ENCODE measurements at places on chromosomes 7 and 10. TPM values are rescaled to one million over a fixed set of nuclear protein-coding genes. Genes with fewer than 3 reads are reported as not detected.

DNA sequence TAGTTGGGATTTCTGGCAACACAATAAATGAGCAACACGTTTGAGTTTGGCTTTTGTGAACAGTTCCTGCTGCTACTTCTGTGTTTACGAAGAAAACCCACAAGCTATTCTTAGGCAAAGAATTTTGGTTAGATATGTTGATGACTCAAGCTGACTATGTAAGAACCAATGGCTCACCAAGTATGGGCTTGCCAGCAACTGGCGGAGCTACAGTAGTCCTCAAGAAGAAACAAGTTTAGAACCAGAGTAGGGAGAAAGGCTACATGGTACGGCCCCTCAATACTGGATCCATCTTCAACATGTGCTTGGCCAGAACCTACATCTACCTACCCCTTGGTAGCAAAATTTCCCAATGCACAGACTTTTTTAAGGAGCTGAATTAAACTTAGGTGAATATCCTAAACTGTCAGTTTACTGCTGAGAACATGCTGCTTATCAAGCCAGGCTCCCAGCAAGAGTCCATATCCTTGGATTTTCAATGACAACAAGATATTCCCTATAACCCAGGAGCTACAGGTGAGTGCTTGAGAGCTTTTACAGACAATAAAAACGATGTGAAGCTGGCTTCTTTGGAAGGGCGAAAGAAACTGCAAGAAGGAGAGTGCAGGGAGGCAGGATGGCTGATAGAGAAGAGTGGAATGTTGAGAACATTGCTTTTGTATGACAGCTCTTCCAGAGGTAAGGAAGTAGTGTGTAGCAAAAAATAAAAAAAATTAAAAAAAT is 74.3 kb upstream of the ASAH2 start:
- DNase-seq = no peak
- peak overlapping the region; percentile 16 for H3K27ac ChIP-seq
- no peak overlapping the region for H3K4me3 ChIP-seq
- no peaks in the 10 kb centered on the region for H3K36me3 ChIP-seq
- H3K27me3 ChIP-seq = no peaks in the 10 kb centered on the region

DNA sequence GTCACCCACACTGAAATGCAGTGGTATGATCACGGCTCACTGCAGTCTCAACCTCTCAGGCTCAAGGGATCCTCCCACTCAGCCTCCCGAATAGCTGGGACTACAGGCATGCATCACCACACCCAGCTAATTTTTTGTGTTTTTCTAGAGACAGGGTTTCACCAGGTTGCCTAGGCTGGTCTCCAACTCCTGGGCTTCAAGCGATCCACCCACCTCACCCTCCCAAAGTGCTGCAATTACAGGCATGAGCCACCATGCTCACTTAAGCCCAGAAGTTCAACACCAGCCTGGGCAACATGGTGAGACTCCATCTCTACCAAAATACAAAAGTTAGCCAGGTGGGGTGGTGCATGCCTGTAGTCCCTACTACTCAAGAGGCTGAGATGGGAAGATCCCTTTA is 33.5 kb downstream of the GDI2 start:
- no peak for DNase-seq
- no peaks in the 10 kb centered on the region for H3K36me3 ChIP-seq
- no peak overlapping the region for H3K27ac ChIP-seq
- H3K4me3 ChIP-seq = no peak overlapping the region
- H3K4me1 ChIP-seq = no peaks in the 10 kb centered on the region
- H3K27me3 ChIP-seq = no peaks in the 10 kb centered on the region

DNA sequence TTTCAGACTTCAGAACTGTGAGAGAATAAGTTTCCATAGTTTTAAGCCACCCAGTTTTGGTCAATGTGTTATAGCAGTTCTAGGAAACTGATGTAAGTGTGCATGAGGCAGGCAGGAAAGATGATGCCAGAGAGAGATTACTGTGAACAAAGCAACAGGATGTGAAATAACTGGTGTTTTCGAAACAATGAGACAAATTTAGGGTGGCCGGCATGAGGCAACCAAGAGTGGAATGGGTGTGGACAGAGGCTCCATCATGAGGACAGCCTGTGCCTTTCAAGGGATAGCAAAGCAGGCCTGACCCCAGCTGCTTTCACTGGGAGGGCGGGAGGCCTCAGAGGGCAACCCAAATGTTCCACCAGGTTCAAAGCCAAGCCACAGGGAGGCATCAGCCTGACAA is 67.3 kb upstream of the UCN3 start:
- DNase-seq = no peak
- no peak overlapping the region for H3K4me3 ChIP-seq
- no peaks in the 10 kb centered on the region for H3K4me1 ChIP-seq
- no peaks in the 10 kb centered on the region for H3K27me3 ChIP-seq
- H3K36me3 ChIP-seq = no peaks in the 10 kb centered on the region

DNA sequence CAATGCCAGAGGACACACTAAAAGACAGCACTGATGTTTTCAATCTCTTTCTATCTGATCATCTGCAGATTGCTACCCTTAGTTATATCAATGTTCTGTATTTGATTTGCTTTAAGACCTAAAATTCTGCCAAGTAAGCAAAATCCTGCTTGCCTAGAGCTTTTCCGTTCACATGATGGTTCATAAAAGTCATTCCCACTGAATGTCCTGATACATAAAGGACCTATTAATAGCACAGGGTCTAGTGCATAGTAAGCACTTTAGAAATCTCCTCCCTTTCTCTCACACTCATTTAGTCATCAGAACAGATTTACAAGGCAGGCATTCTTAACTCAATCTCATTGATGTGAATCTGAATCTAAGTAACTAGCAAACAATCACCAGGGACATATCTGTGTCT is 68.8 kb downstream of the PCGF5 start:
- no peaks in the 10 kb centered on the region for H3K36me3 ChIP-seq
- H3K4me1 ChIP-seq = no peaks in the 10 kb centered on the region
- no peaks in the 10 kb centered on the region for H3K27me3 ChIP-seq
- H3K4me3 ChIP-seq = no peak overlapping the region
- H3K27ac ChIP-seq = no peak overlapping the region

- H3K4me1 ChIP-seq = no peaks in the 10 kb centered on the region
- no peak overlapping the region for H3K4me3 ChIP-seq
- H3K27ac ChIP-seq = no peak overlapping the region
Observed at GRCh38 chr10:16386855-16387254, 50.0 kb upstream of the PTER start.

DNA sequence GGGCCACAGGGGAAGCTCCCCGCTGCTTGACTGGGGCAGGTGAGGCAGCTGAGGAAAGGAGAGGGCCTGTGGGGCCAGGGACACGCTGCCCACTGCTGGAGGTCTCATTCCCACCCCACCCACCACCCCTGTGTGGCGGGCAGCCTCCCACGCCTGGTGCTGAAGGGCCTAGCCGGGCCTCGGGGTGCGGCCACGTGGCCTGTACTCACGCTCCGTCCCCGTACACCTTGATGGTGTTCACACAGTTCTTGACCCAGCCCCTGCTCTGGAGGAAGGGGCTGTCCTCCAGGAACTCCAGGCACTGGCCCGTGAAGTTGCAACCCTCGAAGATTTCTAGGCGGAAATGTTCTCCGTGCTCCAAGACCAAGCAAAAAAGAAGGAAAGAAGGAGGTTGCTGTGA is 4.0 kb downstream of the CRYGN start:
- H3K27me3 ChIP-seq = no peaks in the 10 kb centered on the region
- no peak overlapping the region for H3K4me3 ChIP-seq
- DNase-seq = no peak
- peaks cover 10% of the 10 kb centered on the region for H3K4me1 ChIP-seq
- H3K27ac ChIP-seq = peak overlapping the region; percentile 78

- H3K4me3 ChIP-seq = no peak overlapping the region
- no peak overlapping the region for H3K27ac ChIP-seq
- no peaks in the 10 kb centered on the region for H3K36me3 ChIP-seq
- no peak for DNase-seq
- H3K27me3 ChIP-seq = no peaks in the 10 kb centered on the region
Observed at GRCh38 chr10:28823501-28824075, 146.3 kb downstream of the BAMBI start.

DNA sequence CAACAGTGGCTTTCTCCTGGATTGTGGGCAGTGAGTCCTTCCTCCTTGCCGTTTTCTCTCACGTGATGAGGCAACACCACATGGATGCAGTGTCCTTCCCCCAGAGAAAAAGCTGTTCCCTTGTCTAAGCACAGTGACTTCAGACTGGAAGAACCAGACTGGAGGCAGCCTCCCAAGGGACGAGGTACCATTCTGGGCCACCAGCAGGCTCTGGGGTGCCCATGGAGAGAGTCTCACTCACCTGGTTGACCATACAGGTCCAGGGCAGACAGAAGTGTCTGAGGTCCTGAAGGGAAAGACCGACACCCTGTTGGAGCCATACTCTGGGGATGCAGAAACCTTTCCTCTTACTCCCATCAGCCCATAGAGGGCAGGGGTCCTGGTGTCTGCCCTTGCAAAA is 69.2 kb upstream of the DOCK1 start:
- DNase-seq = no peak
- no peaks in the 10 kb centered on the region for H3K27me3 ChIP-seq

DNA sequence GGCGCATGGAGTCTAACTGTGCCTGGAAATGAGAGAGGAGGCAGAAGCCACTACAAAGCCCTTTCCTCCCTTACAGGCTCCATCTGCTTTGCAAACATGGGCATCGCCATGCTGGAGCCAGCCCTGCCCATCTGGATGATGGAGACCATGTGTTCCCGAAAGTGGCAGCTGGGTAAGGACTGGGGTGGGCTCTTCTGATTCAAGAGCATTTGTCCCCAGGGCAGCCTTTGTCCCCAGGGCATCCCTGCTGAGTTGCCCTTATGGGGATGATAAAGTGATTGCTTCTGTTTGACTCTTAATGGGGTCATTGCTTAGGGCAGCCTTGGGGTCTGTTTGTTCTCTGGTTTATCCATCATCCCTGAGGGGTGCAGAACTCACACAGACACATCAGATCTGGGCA is 16.8 kb downstream of the SLC18A2 start:
- H3K27me3 ChIP-seq = peaks cover 34% of the 10 kb centered on the region
- no peaks in the 10 kb centered on the region for H3K36me3 ChIP-seq
- H3K4me1 ChIP-seq = no peaks in the 10 kb centered on the region
- H3K27ac ChIP-seq = no peak overlapping the region
- no peak overlapping the region for H3K4me3 ChIP-seq

GRCh38 chr10:121681997-121682687 is 83.9 kb upstream of the FGFR2 start:
- no peak overlapping the region for H3K27ac ChIP-seq
- H3K4me3 ChIP-seq = no peak overlapping the region
- peaks cover 4% of the 10 kb centered on the region for H3K27me3 ChIP-seq
- DNase-seq = no peak
- no peaks in the 10 kb centered on the region for H3K36me3 ChIP-seq

GRCh38 chr7:143407287-143408251 is 1.1 kb downstream of the EPHA1 start:
- no peak overlapping the region for H3K4me3 ChIP-seq
- no peaks in the 10 kb centered on the region for H3K36me3 ChIP-seq
- peak overlapping the region; percentile 45 for H3K27ac ChIP-seq

DNA sequence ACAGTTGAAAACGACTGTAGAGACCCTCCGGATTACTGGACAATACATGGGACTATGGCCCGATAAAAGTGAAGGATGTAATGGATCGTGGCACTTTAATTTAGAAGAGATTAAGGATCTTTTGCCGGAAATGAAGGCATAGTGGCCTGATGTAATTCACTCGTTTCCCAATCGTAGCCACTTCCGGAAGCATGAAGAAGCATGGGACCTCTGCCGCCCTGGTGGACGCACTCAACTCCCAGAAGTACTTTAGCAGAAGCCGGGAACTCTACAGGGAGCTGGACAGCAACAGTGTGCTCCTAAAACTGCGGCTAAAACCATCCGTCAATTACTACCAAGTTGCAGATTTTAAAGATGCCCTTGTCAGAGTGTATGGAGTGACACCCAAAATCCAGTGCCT is 59.6 kb upstream of the NUPR2 start:
- H3K27me3 ChIP-seq = no peaks in the 10 kb centered on the region
- H3K27ac ChIP-seq = no peak overlapping the region
- H3K4me1 ChIP-seq = no peaks in the 10 kb centered on the region

- H3K4me1 ChIP-seq = no peaks in the 10 kb centered on the region
- no peak overlapping the region for H3K4me3 ChIP-seq
Observed at GRCh38 chr7:107059468-107059867, 15.0 kb downstream of the PRKAR2B start.

- H3K4me3 ChIP-seq = no peak overlapping the region
- no peaks in the 10 kb centered on the region for H3K36me3 ChIP-seq
- no peak overlapping the region for H3K27ac ChIP-seq
- DNase-seq = no peak
Observed at GRCh38 chr10:44053391-44053790, 331.5 kb downstream of the CXCL12 start.

DNA sequence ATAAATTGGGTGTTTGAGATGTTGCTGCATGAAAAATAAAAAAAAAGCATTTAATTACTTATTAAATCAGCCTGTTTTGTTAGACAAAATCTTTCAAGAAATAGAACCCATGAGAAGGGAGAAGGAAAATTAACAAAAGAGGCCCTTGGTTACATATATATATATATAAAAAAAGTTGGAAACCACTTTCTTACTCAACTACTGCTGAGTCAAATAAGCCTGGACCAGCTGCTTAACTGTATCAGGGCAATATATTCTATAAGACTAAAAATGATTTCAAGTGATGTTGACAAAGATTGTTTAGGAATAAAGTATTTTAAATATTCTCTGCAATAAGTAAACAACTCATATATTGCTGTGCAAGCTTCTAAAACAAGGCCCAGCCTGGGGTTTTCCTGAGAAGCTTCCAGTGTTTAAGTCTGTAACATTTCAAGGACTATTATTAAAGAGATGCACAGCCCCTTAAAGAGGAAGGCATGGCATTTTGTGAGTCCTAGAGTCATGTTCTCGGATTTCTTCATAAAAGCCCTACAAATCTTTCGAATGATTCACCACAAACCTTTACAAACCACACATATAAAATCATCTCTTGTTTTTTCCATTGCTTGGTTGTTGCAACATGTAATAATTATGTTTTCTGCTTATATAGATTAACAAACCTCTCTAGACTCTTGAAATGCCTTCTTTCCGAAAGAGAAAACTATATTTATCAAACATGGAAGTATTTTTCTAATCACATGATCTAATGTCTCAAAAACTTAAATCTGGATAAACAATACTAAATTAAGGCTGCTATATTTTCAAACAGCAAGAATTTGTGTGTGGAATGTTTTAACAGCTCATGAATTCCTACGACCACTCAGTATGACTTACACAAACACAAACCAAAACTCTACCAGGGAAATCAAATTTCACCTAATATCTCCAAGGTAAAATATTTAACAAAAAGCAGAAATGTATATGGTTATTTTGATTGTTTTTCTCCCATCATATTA is 14.3 kb downstream of the JAZF1 start:
- no peak for DNase-seq
- no peaks in the 10 kb centered on the region for H3K4me1 ChIP-seq
- H3K36me3 ChIP-seq = no peaks in the 10 kb centered on the region
- no peak overlapping the region for H3K27ac ChIP-seq
- H3K4me3 ChIP-seq = no peak overlapping the region

- H3K27me3 ChIP-seq = no peaks in the 10 kb centered on the region
- H3K4me1 ChIP-seq = no peaks in the 10 kb centered on the region
- DNase-seq = no peak
- no peak overlapping the region for H3K4me3 ChIP-seq
- H3K36me3 ChIP-seq = no peaks in the 10 kb centered on the region
Observed at GRCh38 chr7:128881458-128882125, 18.9 kb downstream of the ATP6V1F start.

- H3K4me1 ChIP-seq = no peaks in the 10 kb centered on the region
- no peaks in the 10 kb centered on the region for H3K27me3 ChIP-seq
- H3K4me3 ChIP-seq = no peak overlapping the region
Observed at GRCh38 chr7:156578978-156579430, 61.6 kb upstream of the RNF32 start.

The OR2A42 gene
- total RNA-seq = 0.66 TPM

The LRGUK gene
- 2.6 TPM for total RNA-seq

The GARIN1A gene
- 3.4 TPM for total RNA-seq

The AKR1C4 gene
- total RNA-seq = not detected

The ANK3 gene
- total RNA-seq = 57.4 TPM

The PLEKHS1 gene
- 30.0 TPM for total RNA-seq

The ZCWPW1 gene
- total RNA-seq = 12.6 TPM

The ERCC6 gene
- 27.8 TPM for total RNA-seq

The ADARB2 gene
- total RNA-seq = 2.0 TPM

Measured in breast epithelium (tissue), 4 donors.